ENCODE measurements at places on chromosomes 1 and 21. TPM values are rescaled to one million over a fixed set of nuclear protein-coding genes. Genes with fewer than 3 reads are reported as not detected.

The TAL1 gene
- not detected for total RNA-seq

The IFI44L gene
- total RNA-seq = 14.7 TPM

The TNNI3K gene
- not detected for total RNA-seq

The PRR9 gene
- not detected for total RNA-seq

DNA sequence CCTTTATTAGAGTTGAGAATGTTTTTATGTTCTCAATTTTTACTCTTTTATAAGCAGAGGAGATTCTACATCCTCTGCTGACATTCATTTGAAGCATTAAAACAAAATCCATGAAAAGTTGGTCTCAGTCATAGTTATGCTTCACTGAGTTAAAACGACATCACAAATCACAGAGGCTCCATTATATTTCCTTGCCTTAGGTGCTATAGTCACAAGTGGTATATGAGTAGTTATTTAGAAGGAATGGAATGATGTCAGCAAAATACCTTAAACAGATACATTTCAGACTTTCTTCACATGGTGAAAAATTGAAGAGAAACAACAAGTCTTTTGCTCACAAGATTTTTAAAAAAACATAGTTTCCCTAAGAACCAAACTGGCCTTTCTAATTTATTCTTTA is 11.7 kb upstream of the METTL13 start:
- no peak for DNase-seq

- DNase-seq = no peak
Observed at GRCh38 chr1:109252893-109253802, 3.8 kb downstream of the CELSR2 start.

DNA sequence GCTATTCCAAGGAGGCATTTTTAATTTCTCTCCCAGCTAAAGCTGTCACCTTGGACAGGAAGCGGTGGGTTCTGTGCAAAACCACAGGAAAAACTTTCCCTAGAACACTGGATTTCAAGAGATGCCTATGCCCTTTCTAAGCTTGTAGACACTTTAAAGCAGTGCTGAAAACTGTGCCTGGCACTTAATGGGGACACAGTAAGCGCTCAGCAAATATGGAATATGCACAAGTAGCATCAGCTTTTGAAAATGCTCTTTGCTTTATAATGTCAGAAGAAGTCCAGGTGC is 50.9 kb upstream of the TARBP1 start:
- DNase-seq = no peak

The TMEM240 gene
- 0.83 TPM for total RNA-seq

- no peak for DNase-seq
Observed at GRCh38 chr1:219517031-219517430, 95.9 kb downstream of the ZC3H11B start.

The IFI44 gene
- total RNA-seq = 115 TPM

GRCh38 chr1:15368888-15369287 is 40.8 kb upstream of the EFHD2 start:
- no peak for DNase-seq

The CD101 gene
- total RNA-seq = 0.40 TPM

DNA sequence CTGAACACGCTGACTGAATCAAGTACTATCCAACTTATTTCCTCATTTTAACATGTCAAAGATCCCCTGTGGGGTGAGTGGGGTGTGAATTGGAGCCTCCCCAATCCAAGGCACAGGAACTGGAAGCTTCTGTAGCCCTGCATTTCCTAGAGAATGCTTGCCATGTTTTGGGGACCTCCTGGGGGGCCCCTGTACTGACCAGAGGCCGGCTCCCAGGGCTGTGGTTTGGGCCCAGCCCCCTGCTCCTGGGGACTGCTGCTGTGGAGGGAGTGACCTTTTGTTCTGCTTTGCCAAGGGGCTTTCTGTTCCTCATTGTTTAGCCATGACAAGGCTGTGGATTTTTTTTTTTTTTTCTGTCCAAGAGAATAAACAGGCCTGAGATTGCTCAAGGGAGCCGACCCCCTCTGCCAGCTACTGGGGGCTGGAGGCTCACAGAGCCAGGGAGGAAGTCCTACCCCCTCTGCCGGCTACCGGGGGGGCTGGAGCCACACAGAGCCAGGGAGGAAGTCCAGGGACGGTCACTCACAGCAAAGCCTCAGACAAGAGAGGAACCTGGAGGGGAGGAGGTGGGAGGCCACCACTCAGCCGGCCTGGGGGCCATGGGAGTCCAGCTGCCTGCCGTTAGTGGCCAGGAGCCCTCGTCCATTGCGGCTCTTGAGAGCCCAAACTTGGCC is 17.4 kb downstream of the TNFRSF1B start:
- DNase-seq = peak; percentile 41

GRCh38 chr1:240597153-240597745 is 14.7 kb downstream of the GREM2 start:
- no peak for DNase-seq

DNA sequence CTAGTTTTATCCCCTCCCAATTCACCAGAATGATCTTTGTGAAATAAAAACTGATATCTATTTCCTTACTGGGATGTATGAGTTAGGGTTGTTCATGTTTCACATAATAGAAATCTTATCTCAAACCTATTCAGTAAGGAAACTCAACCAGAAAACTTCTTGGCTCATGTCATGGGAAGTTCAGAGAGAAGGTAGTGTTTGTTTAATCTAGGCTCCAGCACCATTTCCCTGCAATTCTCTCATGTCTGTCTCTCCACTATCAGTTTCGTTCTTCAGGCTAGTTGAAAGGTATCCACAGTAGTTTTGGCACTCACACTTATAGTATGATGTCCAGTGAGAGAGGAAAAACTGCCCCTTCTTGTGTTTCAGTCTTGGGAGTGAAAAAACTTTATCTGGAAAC is 34.6 kb upstream of the UHMK1 start:
- DNase-seq = no peak

- DNase-seq = peak; percentile 9
Observed at GRCh38 chr1:48761986-48762385, 14.7 kb downstream of the BEND5 start.

- no peak for DNase-seq
Observed at GRCh38 chr1:43881415-43881814, 52.2 kb upstream of the ARTN start.

Measured in LHCN-M2 (cell line).